ENCODE measurements at places on chromosomes 12 and 14.

GRCh38 chr12:51751661-51752060, 96.9 kb downstream of the FIGNL2 start:
- no peak for DNase-seq

GRCh38 chr12:43835656-43836474, at the start of gene TMEM117:
Gene TMEM117, plus strand, starts transcription at chr12:43836081.
- peak; percentile 65 for DNase-seq

DNA sequence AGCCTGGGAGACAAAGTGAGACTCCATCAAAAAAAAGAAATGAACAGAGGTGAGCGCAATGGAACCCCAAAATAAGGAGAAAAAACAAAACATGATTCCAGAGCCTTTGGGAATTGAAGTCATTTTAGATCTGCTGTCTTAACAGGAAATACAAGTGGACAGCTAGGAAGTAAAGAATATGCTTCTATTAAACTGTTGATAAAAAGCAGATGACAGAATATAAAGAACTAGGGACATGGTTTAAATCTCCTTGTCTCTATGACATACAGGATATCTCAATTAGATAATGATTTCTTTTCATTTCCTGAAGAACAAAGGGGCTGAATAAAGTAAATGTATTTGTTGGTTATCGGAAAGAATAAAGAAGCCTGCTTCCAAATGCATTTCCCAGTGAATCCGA, 49.3 kb upstream of the ETV6 start:
- no peak for DNase-seq

GRCh38 chr12:12350868-12351463, 924 bp upstream of the MANSC1 start:
- DNase-seq: no peak

DNA sequence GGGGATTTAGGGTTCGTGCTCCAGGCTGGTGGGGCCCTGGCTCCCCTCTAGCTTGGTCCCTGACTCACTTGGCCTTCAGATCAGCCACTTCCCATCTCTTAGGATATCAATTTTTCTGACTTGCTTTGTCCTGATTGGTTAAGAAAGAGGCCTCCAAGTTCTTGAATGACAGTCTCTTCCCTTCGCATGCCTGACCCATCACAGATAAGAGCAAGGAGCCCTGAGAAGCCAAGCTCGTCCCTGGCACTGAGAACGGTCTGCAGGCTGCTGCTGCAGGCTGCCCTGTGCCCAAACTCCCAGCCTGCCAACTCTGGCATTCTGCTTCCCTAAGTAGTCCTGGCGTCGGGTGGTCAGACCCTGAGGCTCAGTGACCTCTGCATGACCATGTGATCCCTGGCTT, 794 bp upstream of the LRTM2 start:
- no peak for DNase-seq

GRCh38 chr12:106903241-106903945, 52.3 kb upstream of the TMEM263 start:
- DNase-seq: peak; percentile 84
